ENCODE measurements at places on chromosomes 4 and X.

- no peak for DNase-seq
Measured at GRCh38 chr4:38821739-38822138, 17.1 kb upstream of the TLR1 start.

GRCh38 chrX:64330284-64330683 is 65.0 kb downstream of the MTMR8 start:
- DNase-seq, result no peak

DNA sequence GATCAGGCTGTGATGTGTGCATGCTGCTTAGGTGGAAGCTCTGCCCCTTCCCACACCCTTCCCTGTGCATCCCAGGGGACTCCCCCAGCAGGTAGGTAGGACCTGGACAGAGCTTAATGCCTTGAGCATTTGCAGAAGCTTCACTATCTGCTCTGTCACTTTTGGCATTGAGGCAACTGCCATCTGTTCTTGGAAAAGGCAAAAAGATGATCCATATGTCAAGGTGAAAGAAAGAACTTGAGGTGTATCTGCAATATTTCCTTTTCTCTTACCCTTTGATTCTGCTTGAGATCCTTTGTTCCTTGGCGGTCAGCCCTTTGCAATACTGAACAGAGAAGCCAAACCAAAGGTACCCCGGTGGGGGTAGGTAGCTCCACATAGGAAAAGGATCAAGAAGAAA is 37.1 kb upstream of the TBC1D9 start:
- DNase-seq, result no peak

DNA sequence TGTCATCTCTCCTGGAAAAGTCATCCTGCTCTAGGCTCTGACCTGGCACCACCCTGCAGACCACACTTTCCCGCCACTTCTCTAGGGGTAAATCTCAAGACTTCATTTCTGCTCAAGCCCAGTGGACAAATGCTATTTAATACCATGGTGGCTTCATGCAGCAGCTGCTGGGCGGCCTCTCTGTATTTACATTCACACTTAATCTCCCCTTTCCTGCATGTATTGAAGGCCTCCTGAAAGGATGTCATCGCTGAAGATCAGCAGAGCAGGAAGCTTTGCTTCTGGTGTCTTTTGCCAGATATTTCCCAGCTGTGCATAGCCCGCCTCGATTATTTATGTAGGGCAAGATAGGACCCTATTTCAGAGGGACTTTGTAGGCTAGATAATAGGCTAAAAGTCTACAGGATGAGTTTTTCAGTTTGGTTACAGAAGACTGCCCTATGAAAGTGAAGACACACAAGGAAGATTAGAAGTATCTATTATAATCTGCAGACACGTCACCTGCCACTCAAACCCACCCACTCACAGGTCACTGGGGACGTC is 17.2 kb downstream of the PROM1 start:
- DNase-seq, result no peak

GRCh38 chr4:163542275-163542674 is 47.8 kb downstream of the TMA16 start:
- no peak for DNase-seq

- peak; percentile 7 for DNase-seq
Measured at GRCh38 chrX:140733766-140734342, 24.3 kb downstream of the LINC00632 start.

- no peak for DNase-seq
Measured at GRCh38 chr4:21366312-21366711, 582.3 kb downstream of the KCNIP4 start.

GRCh38 chr4:120801137-120801758 is 121.3 kb downstream of the PRDM5 start:
- DNase-seq, result no peak
